Fibroblast of the aortic adventitia (primary cell): ENCODE measurements at places on chromosomes 7 and 10.
A peak's percentile ranks its signal among the peaks of the same experiment; 100 is the strongest.

DNA sequence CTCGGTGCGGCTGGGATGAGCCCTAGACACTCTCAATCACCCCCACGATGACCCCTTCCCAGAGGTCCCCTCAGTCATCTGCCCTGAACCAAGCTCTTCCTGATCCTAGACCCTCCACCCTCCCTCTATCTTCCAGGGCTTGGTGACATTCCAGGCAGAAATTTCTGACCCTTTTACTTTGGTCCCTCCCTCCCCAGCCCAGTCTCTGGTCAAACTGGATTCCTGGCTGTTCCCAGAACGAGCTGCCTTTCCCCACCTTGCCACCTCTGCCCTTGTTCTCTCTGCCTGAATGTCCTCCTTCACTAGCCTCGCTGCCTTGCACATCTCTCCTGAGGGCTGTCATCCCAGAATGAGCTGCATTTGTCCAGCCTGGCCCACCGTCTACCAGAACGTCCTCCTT is 1.3 kb upstream of the CLDN4 start:
- DNase-seq = no peak

GRCh38 chr7:97973206-97973658 is 16.8 kb downstream of the OCM2 start:
- no peak for DNase-seq

DNA sequence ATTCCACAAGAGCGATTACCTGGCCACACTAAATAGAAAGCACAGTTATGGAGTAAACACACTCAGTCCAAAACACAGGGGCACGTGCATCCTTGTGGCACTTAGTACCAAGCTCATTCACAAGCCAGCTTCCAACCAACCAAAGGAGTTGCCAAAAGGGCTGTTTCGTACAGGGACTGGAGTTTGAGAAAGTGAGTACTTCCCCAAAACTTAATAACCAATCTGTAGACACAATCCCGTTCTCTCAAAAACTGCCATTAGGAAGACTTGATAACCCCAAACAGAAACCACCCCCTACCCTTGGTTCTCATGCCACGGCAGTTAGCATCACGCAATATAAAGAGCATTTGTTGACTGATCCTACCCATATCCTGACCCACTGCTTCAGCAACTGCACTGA is 166.2 kb upstream of the ASAH2 start:
- no peak for DNase-seq

GRCh38 chr7:77242068-77242467 is 42.4 kb upstream of the FGL2 start:
- DNase-seq = no peak

DNA sequence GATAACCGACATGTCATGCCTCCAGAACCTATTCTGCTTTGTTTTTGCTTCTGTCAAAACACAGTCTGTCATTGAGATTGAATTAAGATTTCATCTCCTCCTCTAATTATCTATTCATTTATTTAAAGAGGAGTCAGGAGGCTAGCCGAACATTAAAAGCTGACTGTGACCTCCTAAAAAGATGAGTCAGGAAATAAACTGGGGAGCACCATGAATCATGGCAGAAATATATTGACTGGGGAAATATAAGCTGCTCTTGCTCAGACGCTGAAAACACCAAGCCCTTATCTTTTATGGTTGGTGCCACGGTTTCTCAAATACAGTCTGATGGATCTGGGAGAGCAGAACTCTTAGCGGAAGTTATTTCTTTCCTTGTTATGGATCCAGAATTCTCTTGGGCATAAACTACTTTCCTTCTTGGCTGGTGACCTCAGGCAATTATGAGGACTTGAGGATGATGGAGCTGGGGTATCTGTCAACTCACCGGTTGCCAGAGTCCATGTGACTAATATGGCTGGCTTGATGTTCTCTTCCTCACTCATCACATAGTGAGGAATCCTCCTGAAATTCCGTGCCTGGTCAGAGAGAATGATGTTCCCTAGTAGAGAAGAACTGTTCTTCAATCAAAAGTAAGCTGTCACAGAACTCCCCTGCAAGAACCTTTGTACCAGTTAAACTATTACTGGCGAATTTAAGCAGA is 307.6 kb upstream of the PHYHIPL start:
- DNase-seq = no peak

DNA sequence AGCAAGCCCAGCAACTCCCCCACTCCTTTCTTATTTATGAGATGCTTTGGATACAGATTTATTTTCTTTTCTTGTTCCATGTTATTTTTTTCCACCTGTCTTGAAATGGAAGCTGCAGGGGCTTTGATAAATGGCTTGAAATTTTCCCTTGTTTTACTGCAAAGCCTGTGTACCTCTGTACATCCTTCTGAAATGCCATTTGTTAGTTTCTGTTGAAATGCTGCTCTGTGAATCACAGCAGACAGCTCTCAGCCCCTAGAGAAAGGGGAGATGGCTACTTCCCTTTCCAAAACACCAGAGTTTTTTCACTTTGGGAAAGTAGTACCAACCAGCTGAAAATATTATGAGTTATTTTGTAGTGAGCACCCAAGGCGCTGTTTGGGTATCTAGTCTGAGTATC is 304.2 kb downstream of the ELMO1 start:
- no peak for DNase-seq

DNA sequence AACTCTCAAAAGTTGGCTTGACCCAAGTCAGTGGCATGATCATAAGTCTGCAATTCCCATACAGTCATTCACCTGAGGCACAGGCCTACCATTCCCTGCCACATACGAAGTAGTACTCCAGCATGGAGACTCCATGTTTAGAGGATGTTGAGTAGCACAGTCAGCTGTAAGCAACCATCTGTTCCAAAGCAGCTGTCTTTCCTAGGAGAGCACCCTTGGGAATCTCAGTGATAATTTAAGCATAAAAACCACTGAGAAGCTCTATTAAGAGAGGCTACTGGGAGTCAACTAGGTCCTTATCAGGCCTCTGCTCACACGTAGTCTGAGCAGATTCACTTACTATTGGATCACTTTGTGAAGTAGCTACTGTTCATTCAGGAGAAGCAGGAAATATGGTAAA is 61.6 kb upstream of the UNC5B start:
- no peak for DNase-seq

DNA sequence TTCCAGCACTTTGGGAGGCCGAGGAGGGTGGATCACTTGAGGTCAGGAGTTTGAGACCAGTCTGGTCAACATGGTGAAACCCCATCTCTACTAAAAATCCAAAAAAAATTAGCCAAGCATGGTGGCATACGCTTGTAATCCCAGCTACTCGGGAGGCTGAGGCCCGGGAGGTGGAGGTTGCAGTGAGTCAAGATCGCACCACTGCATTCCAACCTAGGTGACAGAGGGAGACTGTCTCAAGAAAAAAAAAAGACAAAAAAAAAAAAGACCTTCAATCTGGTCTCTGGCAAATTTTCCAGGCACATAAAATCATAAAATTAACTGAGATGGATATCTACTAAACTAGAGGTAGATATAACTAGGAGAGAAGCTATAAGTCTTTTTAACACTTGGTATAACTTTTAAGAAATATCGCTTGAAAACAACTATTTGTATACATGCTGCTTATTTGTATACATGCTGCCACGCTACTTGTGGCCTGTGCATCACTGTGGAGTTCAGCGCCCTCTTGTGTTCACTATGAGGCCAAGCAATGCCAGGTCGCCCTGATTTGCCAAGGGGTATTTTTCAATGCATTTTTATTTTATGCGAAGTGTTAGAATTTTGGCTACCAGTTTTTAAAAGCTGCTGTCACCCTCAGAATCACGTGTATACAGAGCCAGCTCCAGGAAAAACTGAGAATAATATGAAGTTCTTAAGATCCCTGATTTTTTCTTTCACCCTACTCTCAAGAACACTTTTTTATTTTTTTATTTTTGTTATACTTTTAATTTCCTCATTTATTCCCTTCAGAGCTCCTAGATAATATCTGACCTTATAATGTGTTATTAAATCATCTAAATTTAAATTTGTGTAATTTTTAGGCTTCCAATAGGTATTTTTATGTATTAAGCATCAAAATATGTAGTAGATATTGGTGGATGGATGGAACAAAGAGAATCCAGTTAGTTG is 26.7 kb downstream of the CYCS start:
- DNase-seq = peak; percentile 79

GRCh38 chr10:10800961-10801360 is 216.7 kb upstream of the CELF2 start:
- DNase-seq = peak; percentile 67

GRCh38 chr7:53743697-53744402 is 708.4 kb downstream of the POM121L12 start:
- no peak for DNase-seq

DNA sequence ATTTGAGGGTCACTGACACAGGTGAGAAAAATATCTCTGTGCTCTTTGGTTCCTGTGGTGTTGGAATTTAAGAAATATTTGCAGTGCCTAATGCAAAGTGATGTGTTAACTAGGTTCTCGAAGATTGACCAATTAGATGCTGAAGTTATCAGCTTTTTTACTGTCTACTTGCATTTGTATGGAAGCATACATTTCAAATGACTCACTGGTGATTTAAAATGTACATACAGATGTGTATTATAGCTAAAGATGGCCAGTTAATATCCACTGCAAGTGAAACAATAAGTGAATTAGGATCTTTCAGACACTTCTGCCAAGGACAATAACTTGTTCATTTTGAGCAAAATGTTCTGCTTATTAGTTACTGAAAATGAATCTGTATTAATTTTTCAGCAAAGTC is 205.0 kb downstream of the FANK1 start:
- DNase-seq = no peak

GRCh38 chr7:22972207-22972606 is 41.7 kb downstream of the HYCC1 start:
- peak; percentile 29 for DNase-seq

- DNase-seq = no peak
Measured at GRCh38 chr7:26538689-26539088, 247.0 kb downstream of the SNX10 start.
